ENCODE measurements at places on chromosomes 3 and 15.

GRCh38 chr3:22088204-22088603, 337.2 kb upstream of the ZNF385D start:
- DNase-seq: no peak

- no peak for DNase-seq
Observed at GRCh38 chr3:159924411-159924810, 64.2 kb upstream of the IL12A start.

- no peak for DNase-seq
Observed at GRCh38 chr3:51670053-51670822, 814 bp upstream of the TEX264 start.

DNA sequence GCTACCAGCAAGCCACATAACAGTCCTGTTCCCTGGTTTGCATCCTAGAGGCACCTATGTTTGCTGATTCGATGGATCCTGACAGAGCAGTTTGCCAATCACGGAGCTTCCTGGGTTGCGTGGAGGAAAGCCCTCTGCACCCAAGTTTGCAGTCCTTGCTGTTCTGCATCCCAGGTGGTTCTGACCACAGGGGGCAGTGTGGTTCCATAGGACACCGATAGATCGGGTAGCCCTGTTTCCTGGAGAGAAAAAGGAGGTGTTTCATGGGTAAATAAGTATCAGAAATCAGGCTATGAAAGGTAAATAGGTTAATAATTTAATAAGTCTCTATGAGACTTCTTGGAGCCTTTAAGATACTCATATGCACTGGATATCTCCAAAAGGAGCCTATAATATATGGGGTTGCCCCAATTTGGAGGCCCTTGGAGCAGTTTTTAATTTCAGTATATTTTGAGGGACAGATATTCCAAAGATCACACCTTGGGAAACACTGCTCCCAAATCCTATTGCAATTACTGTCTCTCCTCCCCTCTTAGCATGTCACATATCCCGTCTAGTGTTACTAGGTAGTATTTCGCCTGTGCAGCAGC, 194.6 kb upstream of the TPM1 start:
- DNase-seq: no peak

DNA sequence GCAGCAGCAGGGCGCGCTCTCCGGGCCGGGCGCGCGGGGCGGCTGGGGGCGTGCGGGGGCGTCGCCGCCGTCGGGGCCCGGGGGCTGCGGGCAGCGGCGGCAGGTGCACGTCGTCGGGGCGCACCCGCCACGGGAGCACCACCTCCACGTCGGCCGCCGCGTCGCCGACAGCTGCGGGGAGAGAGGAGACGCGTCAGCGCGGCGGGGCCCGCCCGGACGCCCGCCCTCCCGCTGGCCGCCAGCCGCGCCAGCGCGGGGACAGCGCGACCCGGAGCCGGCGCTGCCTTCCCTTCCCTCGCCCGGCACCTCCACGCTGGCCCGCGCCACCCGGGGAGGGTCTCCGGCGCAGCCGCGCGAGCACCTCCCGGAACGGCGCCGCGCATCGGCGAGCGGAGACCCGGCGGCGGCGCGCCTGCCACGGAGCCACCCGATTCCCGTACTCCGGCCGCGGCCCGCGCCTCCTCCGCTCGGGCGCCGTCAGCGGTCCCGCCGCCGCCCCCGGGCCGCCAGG, 481 bp downstream of the ADAMTS17 start:
- no peak for DNase-seq

DNA sequence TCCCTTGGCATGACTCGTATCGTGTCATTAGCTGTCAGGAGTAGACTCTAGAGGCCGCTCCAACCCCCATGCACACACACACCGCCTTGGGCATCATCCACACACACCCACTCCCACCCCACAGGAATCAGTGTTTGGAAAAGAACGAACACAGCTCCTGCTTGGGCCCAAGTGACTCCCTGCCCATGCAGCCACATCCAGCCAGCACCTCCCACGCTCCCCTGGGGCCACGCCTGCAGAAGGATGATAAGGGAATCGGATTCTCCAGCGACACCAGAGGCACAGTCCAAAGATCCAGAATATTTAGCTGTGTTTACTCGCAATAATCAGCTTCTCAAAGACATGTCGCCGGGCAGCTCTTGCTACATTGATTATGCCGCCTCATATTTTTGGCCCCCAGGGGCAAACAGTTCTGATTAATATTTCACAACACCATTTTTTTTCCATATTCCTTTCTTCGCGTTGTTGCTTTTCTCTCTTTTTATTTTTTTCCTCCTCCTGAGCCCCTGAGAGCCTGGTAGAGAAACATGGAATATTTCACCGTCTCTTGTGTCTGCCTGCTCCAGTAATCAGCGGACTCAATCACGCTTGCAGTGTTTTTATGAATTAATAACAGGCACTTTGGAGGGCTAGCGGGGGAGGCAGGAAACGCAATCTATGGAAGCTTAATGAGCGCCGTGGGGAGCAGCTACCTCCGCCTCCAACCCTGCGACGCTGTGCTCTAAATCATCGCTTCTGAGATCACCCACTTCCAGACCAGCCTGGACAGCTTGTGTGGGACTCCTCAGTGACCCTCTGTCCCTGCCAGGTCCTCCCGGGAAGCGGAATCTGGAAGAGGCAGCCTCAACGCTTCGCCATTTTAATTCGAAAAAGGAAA, 221.4 kb downstream of the TLE3 start:
- DNase-seq: no peak

DNA sequence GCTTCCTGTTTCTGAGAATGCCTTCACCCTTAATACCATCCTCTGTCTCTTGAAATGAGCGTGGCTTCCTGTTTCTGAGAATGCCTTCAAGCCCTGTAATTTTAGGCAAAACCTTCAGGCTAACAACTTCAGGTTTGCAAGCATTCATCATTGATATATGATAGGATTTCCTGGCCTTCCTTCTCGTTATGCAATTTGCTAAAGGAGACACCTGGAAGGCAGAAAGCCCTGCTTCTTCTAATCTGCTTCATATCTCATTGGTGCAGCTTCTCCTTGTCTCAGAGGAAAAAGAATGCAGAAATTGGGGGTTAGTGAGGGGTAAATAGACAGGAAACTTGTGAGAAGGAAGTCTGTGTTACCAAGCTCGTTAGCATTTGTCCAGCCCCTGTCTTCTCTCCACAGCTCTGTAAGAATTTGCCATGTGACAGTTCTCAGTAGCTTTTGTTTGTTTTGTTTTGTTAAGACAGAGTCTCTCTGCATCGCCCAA, 7.3 kb downstream of the ARL6IP5 start:
- DNase-seq: no peak

GRCh38 chr15:100999369-100999768, 80.2 kb downstream of the LRRK1 start:
- DNase-seq: no peak

- DNase-seq: no peak
Observed at GRCh38 chr3:79039192-79039591, 728.6 kb downstream of the ROBO1 start.

- no peak for DNase-seq
Observed at GRCh38 chr3:45119824-45120358, 26.3 kb downstream of the CDCP1 start.

- no peak for DNase-seq
Observed at GRCh38 chr3:102079809-102080197, 230.5 kb downstream of the NFKBIZ start.

GRCh38 chr15:64703632-64703959, 71.8 kb downstream of the RBPMS2 start:
- DNase-seq: no peak

DNA sequence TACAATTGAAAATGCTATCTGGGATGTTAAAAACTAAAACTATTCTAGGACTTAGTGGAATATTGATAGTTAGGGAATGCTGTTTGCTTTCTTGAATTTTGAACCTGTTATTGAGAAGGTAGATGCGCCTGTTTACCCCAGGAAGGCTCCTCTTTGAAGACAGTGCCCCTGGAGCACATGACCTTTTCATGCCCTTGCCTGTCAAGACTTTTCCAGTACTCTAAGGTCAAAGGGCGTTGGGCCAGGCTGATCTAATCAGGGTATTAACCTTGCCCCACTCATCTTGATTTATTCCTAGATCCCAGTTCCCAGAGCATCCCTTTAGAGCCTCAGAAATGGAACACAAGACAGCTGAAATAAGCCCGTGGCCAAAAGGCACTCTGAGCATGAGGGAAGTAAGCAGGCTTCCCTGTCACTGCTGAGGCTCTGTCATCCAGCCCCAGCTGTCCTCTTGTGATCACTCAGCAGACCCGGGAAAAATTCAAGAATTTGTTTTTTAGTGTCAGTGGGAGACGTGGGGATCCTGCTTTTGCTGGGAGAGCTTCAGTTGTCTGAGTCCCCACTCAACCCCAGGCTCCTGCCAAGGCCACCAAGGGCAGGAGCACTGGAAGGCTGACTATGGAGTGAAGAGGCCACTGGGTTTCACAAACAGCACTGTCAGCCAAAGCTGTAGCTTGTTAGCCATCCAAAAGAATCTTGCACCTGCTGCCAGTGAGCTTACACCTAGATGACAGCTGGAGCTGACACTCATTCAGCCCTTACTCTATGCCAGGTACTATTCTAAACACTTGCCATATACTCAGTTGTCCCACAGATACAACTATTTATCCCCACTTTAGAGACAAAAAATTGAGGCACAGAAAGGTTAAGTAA, 169.0 kb downstream of the PGPEP1L start:
- no peak for DNase-seq

GRCh38 chr3:134198414-134198813, 52.2 kb downstream of the RYK start:
- no peak for DNase-seq

DNA sequence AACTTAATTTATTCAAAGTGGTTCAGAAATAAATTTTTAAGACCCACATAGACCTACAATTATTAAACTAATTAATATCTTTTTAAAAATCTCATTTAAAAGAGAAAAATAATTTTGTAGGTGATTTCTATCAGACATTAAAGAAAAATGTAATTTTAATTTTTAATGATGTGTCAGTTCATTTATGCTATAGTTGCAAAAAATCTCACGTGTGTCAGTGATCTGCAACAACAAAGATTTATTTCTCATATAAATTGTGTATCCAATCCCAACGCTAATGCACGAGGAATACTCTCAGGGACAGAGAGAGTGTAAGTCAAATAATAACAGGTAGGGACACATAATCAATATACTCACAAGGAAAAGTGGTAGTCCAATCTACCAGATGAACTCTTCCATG, 456.6 kb upstream of the CCDC54 start:
- no peak for DNase-seq

DNA sequence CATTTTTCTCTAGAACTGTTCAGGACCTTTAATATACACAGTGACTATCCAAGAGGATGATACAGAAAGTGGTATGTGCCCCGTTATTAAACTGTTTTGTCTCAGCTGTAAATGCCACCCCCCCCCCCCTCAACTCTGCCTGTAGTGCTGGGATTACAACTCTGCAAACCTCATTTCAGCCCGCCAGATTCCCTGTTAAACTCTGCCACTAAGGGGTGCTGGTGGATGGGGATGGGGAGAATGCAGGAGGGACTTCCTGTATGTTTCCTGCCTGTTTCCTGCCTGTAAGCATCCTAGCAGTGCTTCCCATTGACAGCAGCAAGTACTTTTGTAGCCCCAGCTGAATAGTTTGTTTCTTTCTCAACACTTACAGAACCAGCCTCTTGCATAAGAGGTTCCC, 301.7 kb upstream of the RORA start:
- no peak for DNase-seq

GRCh38 chr3:169149349-169149890, 514.1 kb downstream of the MECOM start:
- DNase-seq: no peak

- DNase-seq: no peak
Observed at GRCh38 chr15:37903919-37904625, 30.4 kb upstream of the TMCO5A start.

GRCh38 chr15:37125143-37125542, 24.8 kb upstream of the MEIS2 start:
- DNase-seq: no peak

GRCh38 chr3:5638550-5638949, 451.0 kb downstream of the EDEM1 start:
- DNase-seq: no peak

GRCh38 chr3:117567906-117568305, 858.3 kb downstream of the TUSC7 start:
- no peak for DNase-seq
